ENCODE measurements at places on chromosomes 3 and 15. TPM values are rescaled to one million over a fixed set of nuclear protein-coding genes. Genes with fewer than 3 reads are reported as not detected.

The TLR9 gene
- 1.4 TPM for total RNA-seq

The UROC1 gene
- total RNA-seq, result 0.14 TPM

The TTLL13 gene
- total RNA-seq, result 0.32 TPM

The GPR27 gene
- total RNA-seq, result 4.5 TPM

The GOLGA6B gene
- not detected for total RNA-seq

The CHL1 gene
- 17.9 TPM for total RNA-seq

The SUCNR1 gene
- 0.69 TPM for total RNA-seq

The GABRR3 gene
- total RNA-seq, result not detected

The ATP10A gene
- 19.8 TPM for total RNA-seq

The TICRR gene
- 0.37 TPM for total RNA-seq

The LEKR1 gene
- 2.2 TPM for total RNA-seq

The ACAD11 gene
- total RNA-seq, result 29.9 TPM

GRCh38 chr15:56798639-56799038 lies 65.3 kb upstream of the ZNF280D start:
- DNase-seq, result no peak

DNA sequence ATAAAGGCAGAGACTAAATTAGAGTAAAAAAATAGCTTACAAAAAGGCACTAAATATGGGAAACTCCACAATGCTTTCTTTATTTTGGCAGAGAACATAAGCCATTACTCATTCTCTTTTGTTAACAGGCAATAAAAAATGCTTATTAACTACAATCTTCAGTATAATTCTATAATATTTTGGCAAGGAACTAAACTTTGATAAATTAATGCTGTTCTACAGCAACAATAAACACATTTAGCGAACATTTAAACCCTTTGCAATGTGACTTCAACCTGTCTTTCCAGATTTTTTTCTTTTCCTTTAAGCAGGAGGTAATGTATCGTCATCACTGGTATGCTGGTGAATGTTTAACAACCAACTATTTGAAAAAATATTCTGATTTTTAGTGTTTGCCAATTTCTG lies 42.2 kb upstream of the POU1F1 start:
- no peak for DNase-seq

DNA sequence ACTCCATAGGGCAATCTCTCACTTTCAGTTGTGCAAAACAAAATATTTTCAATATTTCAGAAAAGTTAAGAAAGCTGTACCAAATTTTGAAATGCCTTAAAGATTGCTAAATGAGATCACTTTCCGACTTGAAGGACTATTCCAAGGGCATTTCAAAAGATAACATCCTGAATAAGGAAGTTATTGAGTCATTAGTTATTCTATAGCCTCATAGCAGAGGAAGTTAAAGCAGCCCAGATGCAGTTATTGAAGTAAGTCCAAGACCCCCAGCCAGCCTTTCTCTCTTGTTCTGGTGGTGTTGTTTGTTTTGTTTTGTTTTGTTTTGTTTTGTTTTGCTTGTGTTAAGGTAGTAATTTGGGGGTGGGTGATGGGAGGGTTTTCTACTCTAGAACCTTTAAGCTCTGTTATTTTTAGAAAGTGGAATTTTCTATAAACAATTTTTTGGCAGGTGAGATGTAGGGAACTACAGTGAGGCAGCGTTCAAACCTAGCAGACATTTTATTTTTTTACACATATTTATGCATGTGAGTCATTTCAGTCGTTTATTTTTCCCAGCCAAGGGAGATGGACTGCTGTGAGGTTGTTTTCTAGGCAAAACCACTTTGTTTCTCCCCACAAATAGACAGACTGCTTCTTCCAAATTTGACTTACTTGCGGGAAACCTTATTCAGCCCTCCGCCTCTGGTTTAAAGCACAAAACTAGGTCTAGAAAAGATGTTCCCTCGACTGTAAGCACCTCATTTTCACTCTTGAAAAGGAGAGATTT lies 216.3 kb upstream of the ARPP21 start:
- DNase-seq, result no peak

DNA sequence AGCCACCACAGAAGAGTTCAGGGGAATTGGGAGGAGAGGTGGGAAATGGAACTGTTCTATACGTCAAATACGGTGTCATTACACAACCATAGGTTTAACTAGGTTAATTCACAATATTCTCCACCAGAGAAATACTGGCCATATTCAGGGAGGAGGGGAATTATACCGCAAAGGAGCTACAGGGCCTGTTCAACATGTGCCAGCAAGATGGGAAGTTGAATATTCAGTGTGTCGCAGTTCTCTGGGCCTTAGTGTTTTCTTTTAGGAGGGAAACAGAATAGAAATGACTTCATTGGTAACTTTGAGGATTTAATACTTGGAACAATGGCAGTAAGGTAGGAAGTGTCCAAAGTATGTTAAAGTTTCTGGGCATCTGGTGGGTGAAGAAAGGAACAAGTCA lies 18.0 kb upstream of the FBXW12 start:
- no peak for DNase-seq

DNA sequence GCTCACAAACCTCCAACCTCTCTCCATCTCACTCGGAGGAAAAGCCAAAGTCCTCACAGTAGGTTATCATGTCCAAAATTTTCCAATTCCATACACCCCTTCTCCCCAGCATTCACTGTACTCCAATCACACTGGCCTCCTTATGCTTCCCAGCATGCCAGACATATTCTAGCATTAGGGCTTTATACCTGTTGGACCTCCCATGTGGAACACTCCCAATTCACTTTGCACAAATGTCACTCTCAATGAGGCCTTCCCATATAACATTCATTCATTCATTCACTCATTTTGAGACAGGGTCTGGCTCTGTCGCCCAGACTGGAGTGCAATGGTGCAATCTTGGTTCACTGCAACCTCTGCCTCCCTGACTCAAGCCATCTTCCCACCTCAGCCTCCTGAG lies 19.9 kb downstream of the SCAPER start:
- DNase-seq, result no peak

DNA sequence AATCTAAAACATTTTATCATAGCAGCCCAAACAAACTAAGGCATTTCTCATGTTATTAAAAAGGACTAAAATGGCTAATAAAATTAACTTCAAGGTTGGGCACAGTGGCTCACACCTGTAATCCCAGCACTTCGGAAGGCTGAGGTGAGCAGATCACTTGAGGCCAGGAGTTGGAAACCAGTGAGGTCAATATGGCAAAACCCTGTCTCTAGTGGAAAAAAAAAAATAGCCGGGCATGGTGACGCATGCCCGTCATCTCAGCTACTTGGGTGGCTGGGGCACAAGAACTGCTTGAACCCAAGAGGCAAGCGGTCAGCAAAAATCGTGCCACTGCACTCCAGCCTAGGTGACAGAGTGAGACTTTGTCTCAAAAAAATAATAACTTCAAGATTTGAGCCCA lies 110.2 kb downstream of the NR2E3 start:
- no peak for DNase-seq

DNA sequence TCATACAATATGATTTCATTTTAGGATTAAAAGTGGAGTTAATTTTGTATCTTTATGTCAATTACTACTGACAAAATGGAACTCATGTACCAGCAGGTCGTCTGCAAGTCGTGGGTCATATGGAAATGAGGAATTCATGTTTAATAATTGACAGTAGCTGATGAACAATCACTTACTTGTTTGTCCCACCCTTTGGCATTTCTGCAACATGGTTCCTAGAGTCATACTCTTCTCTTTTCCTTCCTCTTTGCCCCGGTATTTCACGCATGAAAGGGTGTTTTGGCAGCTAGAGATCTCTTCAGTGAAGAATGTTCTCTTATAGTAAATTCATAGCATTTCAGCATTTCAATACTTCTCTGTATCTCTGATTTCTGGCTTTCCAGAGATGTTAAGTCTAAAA lies 133.3 kb upstream of the SLC24A5 start:
- no peak for DNase-seq

DNA sequence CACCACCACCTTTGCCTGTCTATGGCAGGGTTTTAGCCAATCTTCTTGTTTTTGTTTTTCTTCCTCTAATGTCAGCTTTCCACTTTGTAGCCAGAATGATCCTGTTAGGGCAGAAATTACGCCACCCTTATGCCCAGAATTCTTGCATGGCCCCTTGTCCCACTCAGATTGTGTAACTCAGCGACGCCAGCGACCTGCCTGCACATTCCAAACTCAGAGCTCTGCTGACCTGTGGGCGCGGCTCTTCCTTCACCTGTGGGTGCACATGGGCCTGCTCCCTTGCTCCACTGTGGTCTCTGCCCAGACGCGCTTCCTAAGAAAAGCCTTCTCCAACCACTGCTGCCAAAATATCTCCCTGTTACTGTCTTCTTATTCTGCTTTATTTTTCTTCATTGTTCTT lies 45.0 kb downstream of the MED12L start:
- DNase-seq, result no peak

- DNase-seq, result no peak
Observed at GRCh38 chr3:49563040-49563578, 8.8 kb downstream of the BSN start.

DNA sequence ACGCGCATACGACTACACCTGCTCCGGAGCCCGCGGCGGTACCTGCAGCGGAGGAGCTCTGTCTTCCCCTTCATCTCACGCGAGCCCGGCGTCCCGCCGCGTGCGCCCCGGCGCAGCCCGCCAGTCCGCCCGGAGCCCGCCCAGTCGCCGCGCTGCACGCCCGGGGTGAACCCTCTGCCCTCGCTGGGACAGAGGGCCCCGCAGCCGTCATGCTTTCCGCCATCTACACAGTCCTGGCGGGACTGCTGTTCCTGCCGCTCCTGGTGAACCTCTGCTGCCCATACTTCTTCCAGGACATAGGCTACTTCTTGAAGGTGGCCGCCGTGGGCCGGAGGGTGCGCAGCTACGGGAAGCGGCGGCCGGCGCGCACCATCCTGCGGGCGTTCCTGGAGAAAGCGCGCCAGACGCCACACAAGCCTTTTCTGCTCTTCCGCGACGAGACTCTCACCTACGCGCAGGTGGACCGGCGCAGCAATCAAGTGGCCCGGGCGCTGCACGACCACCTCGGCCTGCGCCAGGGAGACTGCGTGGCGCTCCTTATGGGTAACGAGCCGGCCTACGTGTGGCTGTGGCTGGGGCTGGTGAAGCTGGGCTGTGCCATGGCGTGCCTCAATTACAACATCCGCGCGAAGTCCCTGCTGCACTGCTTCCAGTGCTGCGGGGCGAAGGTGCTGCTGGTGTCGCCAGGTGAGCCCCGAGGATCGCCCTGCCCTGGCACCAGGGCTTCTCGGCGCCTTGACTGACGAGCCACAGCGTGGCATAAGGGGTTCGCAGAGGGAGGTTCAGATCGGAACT lies 420 bp downstream of the SLC27A2 start:
- no peak for DNase-seq

- DNase-seq, result peak; percentile 64
Observed at GRCh38 chr3:127535901-127536829, 54.4 kb downstream of the TPRA1 start.

DNA sequence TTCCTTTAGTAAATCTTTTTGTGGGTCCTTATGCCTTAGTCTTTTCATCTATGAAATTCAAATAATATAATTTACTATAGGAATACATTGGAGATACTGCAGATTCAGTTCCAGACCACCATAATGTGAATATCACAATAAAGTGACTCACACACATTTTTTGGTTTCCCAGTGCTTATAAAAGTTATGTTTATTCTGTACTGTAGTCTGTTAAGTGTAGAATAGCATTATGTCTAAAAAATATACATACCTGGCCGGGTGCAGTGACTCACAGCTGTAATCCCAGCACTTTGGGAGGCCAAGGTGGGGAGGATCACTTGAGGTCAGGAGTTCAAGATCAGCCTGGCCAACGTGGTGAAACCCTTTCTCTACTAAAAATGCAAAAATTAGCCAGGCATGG lies 53.9 kb upstream of the PAQR5 start:
- DNase-seq, result no peak

- DNase-seq, result no peak
Observed at GRCh38 chr15:87609474-87609873, 647.1 kb downstream of the NTRK3 start.

- DNase-seq, result no peak
Observed at GRCh38 chr15:78129751-78130287, 1.4 kb downstream of the CIB2 start.

DNA sequence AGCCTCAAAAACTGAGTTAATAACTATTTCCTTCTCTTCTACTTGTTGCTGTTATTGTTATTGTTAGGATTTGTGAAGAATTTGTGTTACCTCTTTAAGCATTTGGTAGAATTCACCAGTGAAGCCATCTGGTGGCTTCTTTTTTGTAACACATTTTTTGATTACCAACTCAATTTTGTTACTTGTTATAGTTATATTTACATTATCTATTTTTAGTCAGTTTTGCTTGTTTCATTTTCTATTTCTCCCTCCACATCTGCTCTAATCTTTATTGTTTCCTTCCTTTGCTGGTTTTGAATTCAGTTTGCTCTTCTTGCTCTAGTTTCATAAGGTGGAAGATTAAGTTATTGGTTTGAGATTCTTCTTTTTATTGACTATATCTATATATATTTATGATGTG lies 3.7 kb upstream of the SLC9C1 start:
- no peak for DNase-seq

GRCh38 chr3:38578551-38578950 lies 70.9 kb downstream of the SCN5A start:
- peak; percentile 8 for DNase-seq

DNA sequence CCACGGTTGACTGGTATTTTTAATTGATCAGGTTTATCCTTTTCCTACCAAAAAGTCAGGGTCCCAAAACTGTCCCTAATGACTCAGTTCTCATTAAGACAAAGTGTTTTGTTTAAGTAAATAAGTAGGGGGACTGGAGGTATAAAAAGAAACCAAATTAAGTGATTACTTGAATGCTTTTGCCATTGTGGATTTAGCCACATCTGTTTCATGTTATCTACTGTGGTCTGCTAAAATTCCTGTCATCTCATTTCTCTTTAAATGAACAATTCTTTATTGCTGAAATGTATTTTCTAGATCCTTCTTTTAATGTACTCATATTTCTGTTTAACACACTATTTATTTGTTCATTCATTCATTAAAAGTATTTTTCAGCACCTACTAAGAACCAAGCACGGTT lies 625.9 kb upstream of the ADAMTS9 start:
- DNase-seq, result no peak

- DNase-seq, result no peak
Observed at GRCh38 chr3:179943117-179943880, 93.4 kb downstream of the PEX5L start.

DNA sequence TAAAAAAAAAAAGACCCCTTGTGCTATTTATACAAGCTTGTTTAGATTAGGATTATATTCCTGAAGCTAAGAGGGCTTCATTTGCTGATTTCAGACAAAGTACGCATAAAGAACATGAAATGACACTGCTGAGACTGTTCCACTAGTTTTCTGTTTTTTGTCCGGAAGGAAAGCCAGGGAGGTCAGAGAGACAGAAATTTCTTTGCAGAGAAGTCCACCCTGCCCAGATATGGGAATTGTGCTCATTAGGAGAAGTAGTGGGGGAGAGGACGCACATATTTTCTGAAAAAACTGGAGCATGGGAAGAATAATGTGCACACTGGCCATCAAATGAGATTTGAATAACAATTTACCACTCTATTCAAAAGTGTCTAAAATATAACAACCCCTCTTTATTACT lies 220.9 kb upstream of the ICE2 start:
- DNase-seq, result no peak
